ENCODE measurements at places on chromosomes 11 and 22. TPM values are rescaled to one million over a fixed set of nuclear protein-coding genes. Genes with fewer than 3 reads are reported as not detected.

PTPRCAP gene
- total RNA-seq: 149 TPM

ROBO4 gene
- total RNA-seq: 0.19 TPM

RRP7A gene
- 70.8 TPM for total RNA-seq

RAB39A gene
- total RNA-seq: not detected

BRSK2 gene
- not detected for total RNA-seq

SMCO4 gene
- total RNA-seq: 3.6 TPM

SCN4B gene
- not detected for total RNA-seq

NEU3 gene
- 12.6 TPM for total RNA-seq

CASP1 gene
- 141 TPM for total RNA-seq
